ENCODE measurements at places on chromosomes 1 and 21. TPM values are rescaled to one million over a fixed set of nuclear protein-coding genes. Genes with fewer than 3 reads are reported as not detected.

DNA sequence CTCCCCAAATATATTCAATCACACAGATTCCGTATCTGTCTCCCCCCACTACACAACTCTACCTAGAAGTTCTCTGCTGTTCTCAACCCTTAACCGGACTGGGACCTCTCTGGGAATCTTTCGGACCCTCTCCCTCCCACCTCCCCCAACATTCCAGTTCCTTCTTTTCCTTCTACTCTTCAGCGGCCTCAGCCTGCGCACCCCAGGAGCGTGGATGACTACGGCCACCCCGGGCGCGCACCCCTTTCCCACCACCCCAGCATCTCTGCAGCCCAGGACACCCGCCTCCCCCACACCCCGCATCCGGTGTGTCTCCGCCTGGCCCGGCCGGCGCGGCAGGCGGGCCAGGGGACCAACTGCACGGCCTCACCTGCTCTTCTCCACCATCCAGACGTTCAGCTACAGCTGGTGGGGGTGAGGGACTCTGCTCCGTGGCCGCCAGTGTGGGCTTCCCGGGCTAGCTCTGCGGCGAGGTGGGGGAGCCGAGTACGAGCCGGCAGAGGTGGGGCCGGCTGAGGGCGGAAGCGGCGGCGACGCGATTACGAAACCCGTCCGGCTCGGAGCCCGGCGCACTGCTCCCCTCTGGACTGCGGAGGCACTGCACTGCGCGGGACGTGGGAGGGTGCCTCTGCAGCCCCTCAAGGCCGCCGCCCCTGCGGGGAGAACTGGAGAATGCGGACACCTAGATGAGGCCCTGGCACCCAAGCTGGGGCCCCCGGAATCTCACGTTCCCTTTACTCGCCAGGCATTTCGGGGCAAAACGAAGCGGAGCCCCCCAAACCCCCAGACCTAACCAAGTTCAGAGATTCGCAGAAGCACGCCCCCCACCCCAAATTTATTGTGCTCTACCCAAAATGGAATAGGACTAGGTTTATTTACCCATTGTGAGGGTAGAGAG, at the start of gene CDC42SE1:
CDC42SE1 (minus strand) TSS at position 514 of the 898 bp plus-strand sequence. CDS start 3,892 bp downstream, outside the sequence.
- DNase-seq = peak; percentile 83

- no peak for DNase-seq
Measured at GRCh38 chr1:87333692-87334347, 5.1 kb downstream of the LMO4 start.

- no peak for DNase-seq
Measured at GRCh38 chr1:104380003-104380402, 630.3 kb downstream of the AMY1C start.

DNA sequence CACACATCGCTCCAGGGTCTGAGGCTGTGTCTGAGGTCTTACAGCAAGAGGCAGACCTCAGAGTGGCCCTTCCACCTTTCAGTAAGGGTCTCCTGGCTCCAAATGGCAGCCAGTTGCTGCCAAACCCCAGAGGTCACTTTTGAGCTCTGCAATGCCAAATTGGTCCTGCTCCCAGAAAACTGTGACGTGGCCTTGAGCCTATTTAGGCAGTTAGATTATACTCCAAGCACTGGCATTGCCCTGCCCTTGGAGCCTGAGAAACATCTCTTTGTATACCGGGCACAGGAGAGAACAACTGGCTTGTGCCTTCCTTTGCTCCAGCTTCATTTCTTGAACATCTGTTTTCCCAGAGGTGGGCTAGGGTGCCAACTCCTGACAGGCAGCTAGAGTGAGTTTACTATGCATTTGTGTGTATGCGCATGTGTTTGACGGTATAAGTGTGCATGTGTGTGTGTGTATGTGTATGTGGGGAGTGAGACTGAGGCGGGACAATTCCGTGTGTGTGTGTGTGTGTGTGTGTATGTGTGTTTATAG, 134.5 kb downstream of the IER5 start:
- no peak for DNase-seq

S100A14 gene
- not detected for total RNA-seq

SLC35E2B gene
- total RNA-seq = 50.0 TPM

DNA sequence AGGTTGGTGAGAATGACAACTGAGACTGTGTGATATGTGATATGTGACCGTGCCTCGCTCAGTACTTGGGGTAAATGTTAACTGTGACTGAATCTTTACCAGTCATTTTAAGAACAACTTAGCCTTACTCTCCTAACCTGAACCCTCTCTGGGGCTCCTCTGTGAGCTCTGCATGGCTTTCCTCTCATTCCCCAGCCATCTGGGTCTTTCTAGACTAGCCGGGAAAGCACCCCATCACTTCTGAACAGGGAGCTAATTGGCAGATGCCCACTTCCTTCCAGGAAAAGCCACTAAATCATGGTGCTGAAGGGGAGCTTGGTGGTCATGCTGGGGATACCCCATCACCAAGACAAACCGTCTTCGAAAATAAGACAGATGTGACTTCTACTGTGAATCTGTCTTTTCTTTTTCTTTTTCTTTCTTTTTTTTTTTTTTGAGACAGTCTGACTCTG, 16.5 kb upstream of the FOXO6 start:
- DNase-seq = no peak

CRTC2 gene
- 32.0 TPM for total RNA-seq

- DNase-seq = no peak
Measured at GRCh38 chr1:39755965-39756659, 15.0 kb downstream of the OXCT2 start.

DNA sequence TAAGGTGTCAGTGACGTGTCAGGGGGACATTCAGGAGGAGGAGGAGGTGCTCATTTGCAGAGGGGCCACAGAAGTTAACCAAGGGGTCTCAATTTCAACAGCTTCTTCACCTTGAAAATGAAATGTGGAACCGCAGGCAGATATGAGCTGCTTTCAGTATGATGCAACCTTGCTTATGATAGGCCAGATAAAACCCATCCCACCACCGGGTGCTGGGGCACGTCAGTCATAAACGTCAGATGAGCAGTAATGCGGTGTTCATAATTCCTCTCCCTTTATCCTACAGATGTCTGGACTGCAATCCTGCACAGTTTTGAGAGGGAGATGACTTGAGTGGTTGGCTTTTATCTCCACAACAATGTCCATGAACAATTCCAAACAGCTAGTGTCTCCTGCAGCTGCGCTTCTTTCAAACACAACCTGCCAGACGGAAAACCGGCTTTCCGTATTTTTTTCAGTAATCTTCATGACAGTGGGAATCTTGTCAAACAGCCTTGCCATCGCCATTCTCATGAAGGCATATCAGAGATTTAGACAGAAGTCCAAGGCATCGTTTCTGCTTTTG, 1.7 kb downstream of the PTGFR start:
- DNase-seq = no peak

DNA sequence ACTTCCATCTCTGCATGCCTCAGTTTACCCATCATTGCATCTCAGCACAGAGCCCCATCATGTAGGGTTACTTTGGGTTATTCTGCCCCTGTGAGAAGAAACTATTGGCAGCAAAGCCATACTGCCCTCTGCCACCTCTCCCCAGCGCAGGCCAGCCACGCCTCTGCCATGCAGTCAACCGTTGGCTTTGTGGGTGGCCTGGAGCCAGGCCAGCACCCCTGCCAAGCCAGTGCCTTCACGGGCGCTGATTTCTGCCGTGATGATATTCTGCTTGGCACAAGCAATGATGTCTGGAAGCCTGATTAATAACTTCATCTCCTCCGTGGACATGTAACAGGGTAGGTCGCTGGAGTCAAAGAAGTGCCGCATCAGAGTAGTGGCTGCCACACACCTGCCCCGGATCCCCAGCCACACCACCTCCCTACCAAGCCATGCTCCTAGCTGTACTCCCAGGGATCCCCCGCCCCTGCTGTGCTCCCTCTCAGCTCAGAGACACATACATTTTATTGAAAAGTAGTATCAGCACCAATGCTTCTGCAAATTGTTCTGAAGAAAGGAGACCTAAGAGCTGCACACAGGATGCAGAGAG, 15.0 kb upstream of the CEP85 start:
- DNase-seq = no peak

GRCh38 chr1:205012391-205013140, 30.4 kb upstream of the CNTN2 start:
- no peak for DNase-seq

ADAMTSL4 gene
- 8.9 TPM for total RNA-seq

DNA sequence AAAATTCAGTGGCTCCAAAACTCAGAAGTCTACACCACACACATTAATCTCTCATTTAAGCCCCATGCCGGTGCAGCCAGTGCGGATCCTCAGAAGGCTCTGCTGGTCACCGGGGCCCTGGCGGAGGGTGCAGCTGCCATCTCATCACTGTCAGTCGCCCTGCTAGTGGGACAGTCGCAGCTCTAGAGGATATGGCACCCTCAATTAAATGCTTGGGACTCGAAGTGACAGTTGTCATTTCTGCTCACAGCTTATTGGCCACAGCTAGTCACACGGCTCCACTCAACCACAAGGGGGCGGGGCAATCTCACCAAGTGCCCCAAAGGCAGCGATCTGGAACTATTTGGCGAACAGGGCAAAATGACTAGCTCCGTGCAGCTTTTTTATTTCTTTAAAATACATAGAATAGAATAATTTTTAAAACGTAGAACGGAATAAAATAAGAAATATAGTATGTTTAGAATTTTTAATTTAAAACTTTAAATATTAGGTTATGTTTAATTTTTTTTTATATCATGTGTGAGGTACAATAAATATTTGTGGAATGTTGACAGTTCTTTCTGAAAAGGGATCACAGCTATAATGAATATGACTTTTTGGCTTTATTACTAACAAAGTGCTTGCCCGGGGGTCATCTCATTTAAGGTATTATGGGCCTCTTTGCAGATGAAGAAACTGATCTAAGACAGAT, 8.0 kb upstream of the MAN1C1 start:
- DNase-seq = peak; percentile 93

DNA sequence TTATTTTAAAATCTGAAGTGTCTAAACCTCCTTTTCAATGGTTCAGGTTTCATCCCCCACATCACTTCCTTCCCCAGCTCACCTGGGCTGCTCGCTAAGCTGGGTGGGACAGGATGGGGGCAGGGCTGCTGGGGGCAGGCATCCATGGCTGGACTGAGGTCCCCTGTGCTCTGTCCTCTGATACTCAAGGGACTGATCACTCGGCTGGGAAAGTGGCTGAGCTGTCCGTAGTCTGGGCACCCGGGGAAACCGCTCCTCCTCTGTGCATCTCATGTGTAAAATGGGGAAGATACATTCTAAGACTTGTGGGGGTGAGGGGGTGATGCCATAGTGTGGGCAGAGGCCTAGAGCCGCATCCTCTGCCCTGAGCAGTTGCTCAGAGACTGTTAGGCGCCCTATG, 411.2 kb downstream of the MATN1 start:
- DNase-seq = peak; percentile 0

- DNase-seq = no peak
Measured at GRCh38 chr1:31757204-31757679, 6.9 kb downstream of the ADGRB2 start.

- DNase-seq = no peak
Measured at GRCh38 chr1:164991763-164992314, 364.7 kb downstream of the LMX1A start.

ILDR2 gene
- total RNA-seq = 172 TPM

DNA sequence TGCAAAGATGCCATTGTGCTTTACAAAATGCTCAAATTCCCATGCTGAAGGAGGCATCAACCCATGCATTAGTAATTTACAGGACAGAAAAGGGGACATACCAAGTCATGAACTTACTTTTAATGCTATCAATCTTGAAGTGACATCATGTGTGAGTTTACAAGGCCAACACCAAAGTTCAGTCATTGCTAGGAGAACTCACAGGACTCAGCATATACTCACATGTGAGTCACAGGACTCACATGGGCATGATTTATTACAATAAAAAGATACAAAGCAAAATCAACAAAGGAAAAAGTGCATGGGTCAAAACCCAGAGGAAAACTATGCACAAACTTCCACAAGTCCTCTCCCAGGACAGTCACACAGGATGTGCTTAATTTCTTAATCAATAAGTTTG, 1656.0 kb downstream of the MRPL39 start:
- no peak for DNase-seq

DNA sequence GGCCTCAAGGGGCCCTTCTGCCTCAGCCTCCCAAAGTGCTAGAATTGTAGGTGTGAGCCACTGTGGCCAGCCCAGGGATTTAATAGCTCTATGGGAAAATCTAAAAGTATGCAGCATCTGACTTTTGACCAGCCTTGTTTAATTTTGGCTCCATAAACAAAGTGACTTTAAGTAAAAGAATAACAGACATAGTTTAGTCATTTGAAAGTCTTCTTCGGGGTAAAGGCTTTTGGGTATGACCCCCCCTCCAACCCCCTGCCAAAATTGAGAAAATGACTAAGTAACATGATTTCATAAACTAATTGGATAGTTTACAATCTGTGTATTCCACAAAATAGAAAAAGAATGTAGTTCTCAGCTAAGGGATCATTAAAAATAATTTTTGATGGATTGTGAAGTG, 17.0 kb downstream of the GPBP1L1 start:
- no peak for DNase-seq

GRCh38 chr21:45993210-45994085, 11.9 kb downstream of the COL6A1 start:
- peak; percentile 13 for DNase-seq

DNA sequence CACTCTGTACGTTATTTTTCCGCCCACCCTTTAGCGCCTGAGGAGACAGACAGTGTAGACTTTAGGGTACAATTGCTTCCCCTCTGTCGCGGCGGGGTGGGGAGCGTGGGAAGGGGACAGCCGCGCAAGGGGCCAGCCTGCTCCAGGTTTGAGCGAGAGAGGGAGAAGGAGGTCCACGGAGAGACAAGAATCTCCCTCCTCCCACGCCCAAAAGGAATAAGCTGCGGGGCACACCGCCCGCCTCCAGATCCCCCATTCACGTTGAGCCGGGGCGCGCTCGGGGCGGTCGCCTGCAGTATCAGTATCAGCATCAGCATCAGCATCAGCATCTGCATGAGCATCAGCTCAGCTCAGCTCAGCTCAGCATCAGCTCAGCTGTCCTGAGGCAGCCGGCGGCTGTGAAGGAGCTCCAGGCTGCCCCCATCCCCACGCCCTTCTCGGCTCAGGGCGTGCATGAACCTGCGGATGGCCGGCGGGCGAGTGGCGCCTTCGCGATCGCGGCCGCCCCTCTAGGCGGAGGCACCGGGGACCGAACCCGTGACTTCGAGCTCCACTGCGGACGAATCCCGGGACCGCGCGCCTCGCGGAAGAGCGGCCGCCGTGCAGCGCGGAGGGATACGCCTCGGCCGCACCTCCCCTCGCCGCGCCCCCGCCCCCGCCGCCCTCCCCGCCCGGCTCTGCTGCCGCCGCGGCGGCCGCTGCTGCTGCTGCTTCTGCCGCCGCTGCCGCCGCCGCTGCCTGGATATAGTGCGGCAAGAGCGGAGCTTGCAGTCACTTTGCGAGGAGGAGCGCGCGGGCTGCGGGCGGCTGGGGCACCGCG, at the start of gene NCAM2:
NCAM2 (plus strand) TSS at position 774 of the 820 bp plus-strand sequence.
- DNase-seq = peak; percentile 81

KRTAP10-1 gene
- not detected for total RNA-seq

KCNH1 gene
- total RNA-seq = 2.8 TPM

S1PR1 gene
- 11.5 TPM for total RNA-seq

All from testis (tissue), 5 donors.